ENCODE measurements at places on chromosomes 1 and 21.

- no peak for DNase-seq
Measured at GRCh38 chr1:210360852-210361477, 32.3 kb downstream of the HHAT start.

- no peak for DNase-seq
Measured at GRCh38 chr21:33940881-33941245, 25.3 kb upstream of the ATP5PO start.

DNA sequence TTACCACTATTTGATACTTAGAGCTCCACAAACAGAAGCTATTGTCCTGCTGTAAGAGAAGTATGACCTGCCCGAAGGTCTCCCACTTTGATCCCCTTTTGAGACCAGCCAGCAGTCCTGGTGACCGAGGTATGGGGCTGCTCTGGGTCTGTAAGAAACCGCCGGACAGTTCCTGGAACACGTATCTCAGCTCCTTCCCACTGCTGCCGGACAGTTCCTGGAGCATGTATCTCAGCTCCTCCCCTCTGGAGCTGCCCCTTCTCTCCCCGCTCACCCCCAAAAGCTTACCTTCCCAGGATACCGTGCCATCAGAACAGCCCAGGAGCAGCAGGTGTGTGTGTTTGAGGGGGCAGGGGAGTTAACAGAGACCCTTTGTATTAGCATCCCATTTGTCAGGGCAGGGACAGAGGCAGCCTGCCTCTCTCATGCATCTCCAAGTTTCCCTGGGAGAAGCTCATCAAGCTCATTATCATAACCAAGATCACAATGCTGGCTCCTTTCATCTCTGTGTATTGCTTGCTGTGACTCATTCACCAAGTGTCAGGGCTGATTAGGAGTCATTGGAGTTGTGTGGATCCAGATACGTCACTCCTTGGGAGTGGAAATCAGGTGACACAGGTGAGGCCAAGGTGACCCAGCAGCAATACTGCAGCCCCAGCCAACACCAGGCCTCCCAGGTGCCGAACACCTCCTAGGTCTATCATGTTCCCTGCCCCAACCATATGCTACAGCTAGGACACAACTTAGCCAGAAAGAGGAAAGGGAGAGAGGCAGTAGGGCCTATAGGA lies 25.3 kb downstream of the OPTC start:
- no peak for DNase-seq

DNA sequence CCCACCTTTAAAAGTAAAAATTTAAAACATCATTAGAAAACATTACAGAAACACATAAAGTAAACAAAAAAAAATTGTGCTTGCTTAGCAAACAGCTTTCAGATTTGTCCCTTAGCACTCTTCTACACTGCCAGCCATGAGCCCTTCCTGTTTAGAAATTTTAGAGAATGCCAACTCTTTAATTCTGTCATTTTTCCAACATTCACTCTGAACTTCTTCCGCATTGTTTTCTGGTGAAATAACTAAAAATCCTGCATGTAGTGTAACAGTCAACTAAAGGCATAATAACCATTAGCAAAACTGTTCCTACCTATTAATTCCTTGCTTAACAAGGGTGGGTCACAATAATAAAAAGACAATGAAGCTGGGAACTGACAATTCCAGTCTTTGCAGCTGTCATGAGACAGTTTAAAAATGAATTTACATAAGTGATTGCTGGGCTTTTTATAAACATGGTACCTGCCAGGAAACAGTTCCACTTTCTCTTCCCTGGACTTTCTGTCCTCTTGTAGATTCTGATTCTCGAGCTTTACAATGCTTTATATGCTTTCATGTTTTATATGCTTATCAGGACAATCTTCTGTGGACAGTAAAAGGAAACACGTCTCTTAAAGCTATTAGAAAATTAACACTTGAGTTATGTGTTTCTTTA lies 19.0 kb downstream of the GNG12 start:
- DNase-seq = no peak

- no peak for DNase-seq
Measured at GRCh38 chr1:186775881-186776560, 52.7 kb upstream of the PLA2G4A start.

Data from activated naive CD4-positive, alpha-beta T cell treated with anti-CD3 and anti-CD28 coated beads, Interleukin-2, amount 50 U/mL, for 16 hours (primary cell).